ENCODE measurements at places on chromosomes 11 and 22.

DNA sequence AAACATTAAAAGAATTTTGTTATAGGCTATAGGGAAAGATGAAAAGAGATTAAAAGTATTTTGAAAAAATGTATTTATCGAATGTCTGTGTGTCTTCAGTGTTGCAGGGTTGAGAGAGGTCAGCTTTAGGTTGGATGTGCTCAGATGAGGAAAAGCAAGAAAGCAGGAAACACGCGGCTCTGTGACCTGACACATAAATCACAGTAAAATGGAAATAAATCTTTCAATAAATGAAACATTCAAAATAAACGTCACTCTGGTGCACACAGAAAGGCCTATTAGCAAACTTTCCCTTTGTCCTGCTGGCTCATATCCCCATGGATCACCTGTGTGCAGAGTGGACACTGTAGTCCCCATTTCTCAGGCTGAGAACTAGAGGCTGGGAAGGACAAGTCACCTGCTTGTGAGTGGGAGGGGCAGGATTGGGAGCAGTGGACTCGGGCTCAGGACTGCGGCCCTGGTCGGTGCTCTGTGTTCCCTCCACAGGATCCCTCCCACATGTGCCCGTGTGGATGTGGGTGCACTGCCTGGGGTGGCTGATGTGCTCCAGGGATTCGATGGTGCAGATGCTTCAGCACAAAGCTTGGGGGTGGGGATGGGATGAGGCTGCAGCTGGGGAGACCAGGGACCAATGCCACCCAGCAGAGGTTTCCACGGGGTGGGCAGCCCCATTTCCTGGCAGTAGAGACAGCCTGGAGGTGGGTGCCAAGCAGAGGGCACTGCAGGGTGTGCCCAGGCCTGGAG lies 96.0 kb upstream of the IGLL5 start:
- DNase-seq, result no peak

GRCh38 chr11:100719809-100720221 lies 32.7 kb downstream of the ARHGAP42 start:
- no peak for DNase-seq

GRCh38 chr11:103681855-103682254 lies 354.6 kb upstream of the DDI1 start:
- DNase-seq, result no peak

- no peak for DNase-seq
These were observed 12.3 kb downstream of the PDGFD start for GRCh38 chr11:104151404-104152204.

- no peak for DNase-seq
These were observed 9.2 kb downstream of the LIN7C start for GRCh38 chr11:27497284-27497866.

DNA sequence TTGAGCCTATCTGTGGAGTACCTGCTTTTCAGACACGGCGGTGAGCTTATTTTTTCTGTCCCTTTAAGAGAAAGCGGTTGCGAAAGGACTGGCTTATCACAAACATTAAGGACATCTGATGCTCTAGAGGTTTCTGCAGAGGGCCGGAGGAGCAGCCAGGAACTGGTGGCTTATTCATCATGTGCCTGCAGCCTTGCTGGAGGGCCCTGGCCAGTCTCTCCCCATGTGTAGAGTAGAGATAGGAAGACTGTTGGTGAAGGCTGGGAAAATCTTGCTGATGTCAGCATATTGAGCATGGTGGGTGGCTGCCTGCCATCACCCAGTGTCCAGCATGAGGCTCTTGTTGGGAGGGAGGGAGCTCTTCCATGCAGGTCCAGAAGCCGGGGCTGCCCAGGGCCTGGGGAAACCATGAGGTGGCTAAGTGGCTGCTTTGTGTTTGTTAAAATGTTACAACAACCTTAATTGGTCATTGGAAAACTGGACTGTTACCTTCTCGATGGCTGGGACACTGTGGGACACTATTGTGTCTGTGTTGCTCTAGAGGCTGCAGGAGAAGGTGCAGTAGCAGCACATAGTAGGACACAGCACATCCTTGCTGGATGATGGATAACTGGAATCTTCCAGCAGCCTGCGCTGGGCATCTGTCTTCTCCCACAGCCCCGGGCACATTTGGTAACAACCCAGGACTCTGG lies 54.3 kb downstream of the TSPAN18 start:
- no peak for DNase-seq

- no peak for DNase-seq
These were observed 174.8 kb downstream of the KCNA4 start for GRCh38 chr11:29842061-29842460.

Measured in activated CD8-positive, alpha-beta memory T cell treated with anti-CD3 and anti-CD28 coated beads for 4 hours (primary cell).